NCI-H1436 treated with DMSO at 0.1 percent for 48 hours (cell line): ENCODE measurements at places on chromosomes 11 and 22.

DNA sequence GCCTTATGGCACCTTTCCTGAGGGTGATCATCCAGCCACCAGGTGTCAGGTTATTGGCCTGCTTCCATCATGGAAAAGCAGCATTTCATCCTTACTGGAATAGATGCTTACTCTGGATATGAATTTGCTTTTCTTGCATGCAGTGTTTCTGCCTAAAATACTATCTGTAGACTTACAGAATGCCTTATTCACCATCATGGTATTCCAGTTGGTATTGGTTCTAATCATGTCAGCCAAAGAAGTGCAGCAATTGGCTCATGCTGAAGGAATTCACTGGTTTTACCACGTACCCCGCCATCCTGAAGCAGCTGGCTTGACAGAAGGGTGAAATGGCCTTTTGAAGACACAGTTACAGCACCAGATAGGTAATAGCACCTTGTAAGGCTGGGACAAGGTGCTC is 194.2 kb downstream of the AASDHPPT start:
- no peak for DNase-seq

DNA sequence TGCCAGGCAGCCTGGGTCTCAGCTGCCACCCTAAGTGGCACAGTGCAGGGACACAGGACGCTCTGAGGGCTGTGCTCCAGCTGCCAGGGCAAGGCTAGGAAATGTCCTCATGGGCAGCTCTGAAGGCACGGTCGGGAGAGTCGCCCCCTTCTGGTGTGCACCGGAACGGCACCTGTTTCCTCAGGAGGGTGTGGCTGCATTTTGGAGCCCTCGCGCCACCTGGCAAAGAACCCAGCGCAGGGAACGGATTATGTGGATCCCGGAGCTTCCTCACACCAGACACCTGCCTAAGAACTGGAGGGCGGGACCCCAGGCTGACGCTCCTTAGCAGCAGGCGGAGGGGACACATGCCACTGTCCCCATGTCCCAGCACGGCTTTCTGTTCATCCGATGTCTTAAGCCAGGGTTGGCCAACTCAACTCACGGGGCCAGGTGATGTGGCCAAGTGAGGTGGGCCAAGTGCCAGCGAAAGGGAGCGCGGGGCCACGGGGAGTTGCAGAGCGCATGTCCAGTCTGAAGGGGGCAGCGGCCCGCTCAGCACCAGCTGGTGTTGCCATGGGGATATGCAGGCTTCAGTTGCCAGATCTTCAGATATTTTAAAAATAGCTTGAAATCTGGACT is 5.1 kb upstream of the SLC22A8 start:
- DNase-seq, result no peak

GRCh38 chr11:104881117-104881794 is 17.0 kb downstream of the CASP12 start:
- no peak for DNase-seq

DNA sequence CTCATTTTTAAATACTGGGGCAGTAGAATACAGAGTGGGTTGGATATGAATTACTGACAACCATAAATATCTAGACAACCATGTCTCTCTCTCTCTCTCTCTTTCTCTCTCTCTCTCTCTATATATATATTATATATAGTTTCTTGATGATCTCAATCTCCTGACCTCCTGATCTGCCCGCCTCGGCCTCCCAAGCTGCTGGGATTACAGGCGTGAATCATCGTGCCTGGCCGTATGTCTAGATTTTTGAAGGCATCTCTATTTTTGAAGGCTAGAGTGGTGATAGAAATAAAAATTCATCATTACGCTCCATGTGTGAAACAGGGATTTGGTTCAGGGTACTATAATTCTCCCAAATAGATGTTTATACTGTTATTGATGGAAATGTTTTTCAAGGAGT is 84.1 kb downstream of the DDX10 start:
- no peak for DNase-seq

GRCh38 chr11:101949680-101950220 is 33.4 kb upstream of the ANGPTL5 start:
- DNase-seq, result no peak

DNA sequence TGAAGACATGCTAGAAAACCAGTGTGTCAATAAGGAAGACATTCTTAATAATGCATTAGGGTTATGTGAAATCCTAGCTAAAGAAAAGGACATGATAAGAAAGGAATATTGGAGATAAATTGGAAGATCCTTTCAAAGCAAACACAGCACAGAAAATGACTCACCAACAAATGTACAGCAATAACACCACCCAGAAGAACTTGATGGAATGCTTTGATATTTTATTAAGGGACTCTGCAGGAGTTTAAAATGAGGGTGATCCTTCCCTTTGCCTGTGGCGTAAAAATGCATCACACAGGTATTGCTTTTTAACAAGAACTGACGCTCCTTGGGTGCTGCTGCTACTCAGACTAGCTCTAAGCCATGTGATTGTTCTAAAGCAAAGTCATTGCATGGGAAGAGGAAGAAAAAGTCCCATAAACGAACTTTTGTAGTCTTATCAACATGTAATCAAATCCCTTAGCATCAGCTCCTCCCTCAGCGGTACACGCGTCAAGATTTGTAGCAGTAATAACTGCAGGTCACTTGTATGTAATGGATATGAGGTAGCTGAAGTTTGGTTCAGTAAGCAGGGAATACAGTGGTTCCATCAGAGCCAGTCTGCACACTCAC is 48.4 kb upstream of the EED start:
- no peak for DNase-seq

DNA sequence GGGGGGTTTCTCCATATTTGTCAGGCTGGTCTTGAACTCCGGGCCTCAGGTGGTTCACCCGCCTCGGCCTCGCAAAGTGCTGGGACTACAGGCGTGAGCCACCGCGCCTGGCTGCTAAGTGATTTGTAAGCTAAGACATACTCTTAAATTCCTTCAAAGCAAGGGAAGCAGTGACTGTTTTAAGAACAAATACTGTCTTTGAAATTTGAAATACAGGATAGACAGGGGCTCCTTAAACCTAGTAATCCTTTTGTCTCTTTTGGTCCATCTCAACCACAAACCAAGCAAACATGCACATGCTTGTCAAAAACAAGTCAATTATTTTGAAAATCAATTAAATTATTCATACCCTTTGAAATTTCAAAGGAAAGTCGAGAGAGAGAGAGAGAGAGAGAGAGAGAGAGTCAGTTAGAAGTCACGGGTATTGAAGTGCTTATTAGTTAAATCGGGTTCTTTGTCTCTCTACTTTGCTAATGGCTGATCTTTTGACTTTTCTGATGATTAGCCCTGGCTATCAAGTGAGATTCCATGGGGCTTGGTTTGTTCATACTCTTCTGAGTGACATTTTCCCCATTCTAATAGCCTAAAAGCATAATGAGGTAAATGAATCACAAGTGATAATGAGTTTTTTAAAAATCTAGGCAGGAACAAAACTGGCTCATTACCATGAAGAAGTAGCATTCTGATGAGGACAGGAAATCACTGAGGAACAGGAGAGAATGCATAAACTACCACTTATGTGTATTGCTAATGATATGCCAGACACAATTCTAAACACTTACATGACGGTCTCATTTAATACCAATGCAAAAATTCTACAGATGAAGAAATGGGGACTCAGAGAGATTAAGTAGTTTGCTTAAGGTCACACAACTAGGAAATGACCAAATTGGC is 48.0 kb downstream of the MCHR1 start:
- peak; percentile 88 for DNase-seq

DNA sequence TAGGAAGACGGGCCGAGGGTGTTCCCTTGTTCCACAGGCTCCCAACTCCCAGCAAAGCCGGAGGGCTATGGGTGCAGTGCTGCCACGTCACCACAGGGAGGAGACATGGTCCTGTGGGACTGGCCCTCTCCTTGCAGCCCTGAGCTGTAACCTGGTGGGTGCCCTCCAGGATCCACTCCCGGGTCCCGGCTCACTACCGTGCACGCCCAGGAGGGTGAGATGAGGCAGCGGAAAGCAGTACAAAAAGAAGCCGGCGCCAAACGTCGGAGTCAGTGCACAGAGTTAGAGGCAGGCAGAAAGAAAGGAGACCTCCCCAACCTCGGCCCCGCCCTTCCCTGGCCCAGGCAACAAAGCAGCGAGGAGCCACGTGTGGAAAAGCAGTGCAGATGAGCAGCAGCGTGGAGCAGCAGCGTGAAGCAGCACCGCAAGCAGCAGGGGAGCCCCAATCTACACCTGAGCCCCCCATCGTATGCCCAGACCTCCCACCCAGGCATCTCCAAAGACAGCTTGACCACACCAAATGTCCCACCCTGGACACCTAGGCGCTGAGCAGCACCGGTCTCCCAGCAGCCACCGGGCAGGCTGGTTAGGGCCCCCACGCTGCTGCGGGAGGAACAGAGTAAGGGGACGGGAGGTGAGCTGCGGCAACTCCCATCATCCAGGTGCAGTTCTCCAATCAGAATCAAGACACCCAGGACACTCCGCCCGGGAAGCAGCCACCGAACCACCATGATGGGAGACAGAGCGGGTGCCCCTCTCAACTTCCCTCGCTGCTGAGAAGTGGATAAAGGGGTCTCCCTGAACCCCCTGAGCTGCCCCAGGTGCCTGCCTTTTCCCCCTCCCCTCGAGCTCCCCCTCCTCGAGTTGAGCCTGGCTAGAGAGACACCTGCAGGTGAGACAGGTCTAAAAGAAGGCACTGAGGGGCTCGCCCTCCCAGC is 28.8 kb downstream of the IGSF9B start:
- DNase-seq, result no peak

DNA sequence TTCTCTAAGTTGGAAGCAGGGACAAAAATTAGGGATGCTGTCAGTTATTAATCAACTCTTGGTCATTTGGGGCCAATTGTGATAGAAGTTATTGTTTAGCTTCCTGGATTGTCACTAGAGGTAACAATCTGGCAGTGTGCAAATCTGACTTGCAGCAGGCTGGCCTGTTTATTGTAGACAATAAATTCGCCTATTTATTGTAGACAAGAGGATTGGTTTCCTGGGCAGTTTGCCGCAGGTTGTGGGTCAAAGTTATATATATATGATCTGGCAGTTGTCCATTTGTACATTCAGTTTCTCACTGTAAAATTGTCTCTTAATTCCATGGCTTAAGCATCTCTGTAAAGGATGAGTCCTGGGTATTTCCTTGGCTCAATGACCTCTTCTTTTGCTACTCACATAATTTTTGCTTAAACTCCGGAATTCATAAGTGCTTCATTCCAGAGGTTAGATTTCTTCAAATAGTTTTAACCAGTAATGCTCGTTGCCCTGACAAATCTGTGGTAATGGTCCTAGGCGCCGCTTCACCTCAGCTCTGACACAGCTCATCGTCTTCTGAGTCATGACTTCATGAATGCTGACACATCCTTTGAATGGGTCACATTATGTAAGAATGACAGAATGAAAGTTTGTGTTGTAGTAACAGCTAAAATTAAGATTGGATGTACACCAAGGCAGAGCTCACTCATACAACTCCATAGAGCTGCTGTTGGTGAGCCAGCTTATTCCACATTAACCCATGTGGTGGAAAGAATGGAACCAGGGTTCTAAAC is 7.8 kb upstream of the MMP3 start:
- DNase-seq, result no peak

DNA sequence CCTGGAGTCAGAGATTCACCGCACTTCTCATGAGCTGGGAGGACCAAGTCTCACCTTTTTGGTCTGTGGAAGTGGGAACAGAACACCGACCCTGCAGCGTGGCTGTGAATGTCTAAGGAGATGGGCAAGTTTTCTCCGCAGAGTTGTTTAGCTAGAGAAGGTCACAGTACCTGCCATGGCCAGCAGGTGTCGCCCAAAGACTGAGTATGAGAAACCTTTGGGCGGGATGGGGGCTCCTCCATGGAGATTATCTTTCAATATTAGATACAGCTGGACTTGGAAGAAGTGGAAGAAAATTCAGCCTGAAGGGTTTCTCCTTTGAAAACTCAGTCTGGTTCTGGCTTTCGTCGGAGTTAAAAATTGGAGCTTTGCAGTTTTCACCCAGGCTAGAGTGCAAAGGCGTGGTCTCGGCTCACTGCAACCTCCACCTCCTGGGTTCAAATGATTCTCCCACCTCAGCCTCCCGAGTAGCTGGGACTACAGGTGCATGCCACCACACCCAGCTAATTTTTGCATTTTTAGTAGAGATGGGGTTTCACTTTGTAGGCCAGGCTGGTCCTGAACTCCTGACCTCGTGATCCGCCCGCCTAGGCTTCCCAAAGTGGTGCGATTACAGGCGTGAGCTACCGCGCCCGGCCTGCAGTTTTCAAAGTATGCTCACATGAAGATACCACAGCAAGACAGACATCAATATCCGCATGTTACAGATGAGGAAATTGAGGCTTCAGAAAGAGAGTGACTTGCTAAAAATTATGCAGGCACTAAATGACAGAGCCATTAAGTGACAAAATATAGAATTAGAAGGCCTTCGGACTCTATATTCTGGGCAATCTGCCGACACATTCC is 10.7 kb upstream of the DSCAML1 start:
- no peak for DNase-seq

- no peak for DNase-seq
Observed at GRCh38 chr11:110077831-110078325, 15.3 kb upstream of the ZC3H12C start.

DNA sequence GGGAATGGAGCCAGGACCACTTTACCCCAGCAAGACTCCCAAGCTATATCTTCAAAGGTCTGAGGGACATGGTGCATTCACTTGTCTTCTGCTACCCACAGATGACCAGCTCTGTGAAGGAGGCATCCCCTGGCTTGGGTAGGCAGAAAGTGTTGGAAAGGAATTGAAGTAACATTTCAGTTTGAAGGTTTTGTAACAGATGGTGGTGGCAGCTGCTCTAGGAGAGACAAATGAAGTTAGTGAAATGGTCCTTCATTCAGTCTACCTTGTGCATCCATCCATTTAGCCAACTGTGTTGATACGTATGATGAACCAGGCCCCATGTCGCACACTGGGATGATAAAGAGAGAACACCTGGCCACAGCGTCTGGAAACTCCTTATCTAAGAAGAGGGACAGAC is 140.5 kb downstream of the COMMD9 start:
- DNase-seq, result no peak

- DNase-seq, result no peak
Observed at GRCh38 chr11:32487270-32487669, 51.9 kb upstream of the WT1 start.

DNA sequence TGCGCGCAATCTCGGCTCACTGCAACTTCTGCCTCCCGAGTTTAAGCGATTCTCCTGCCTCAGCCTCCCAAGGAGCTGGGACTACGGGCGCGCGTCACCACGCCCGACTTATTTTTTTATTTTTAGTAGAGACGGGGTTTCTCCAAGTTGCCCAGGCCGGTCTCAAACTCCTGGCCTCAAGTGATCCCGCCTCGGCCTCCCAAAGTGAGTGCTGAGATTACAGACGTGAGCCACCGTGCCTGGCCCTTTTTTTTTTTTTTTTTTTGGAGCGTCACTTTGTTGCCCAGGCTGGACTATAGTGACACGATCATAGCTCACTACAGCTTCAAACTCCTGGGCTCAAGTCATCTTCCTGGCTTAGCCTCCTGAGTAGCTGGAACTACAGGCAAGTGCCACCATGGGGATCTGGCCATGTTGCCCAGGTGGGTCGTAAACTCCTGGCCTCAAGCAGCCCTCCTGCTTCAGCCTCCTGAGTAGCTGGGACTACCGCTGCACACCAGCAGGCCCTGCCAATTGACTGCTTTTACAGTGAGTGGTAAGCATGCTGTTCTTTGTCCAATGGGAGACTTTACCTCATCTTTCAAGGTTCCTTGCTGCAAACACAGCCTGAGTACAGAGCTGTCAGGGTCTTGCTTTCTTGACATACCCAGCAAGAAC is 600 bp upstream of the CENPM start:
- no peak for DNase-seq

- no peak for DNase-seq
Observed at GRCh38 chr22:36237462-36238372, 1.6 kb downstream of the APOL2 start.
